ENCODE measurements at places on chromosomes 4 and X. TPM values are rescaled to one million over a fixed set of nuclear protein-coding genes. Genes with fewer than 3 reads are reported as not detected.

GRCh38 chrX:84144991-84145390 lies 43.0 kb downstream of the RPS6KA6 start:
- DNase-seq: no peak
- H3K4me3 ChIP-seq: no peak overlapping the region
- no peak overlapping the region for H3K27ac ChIP-seq
- no peaks in the 10 kb centered on the region for H3K4me1 ChIP-seq
- no peaks in the 10 kb centered on the region for H3K36me3 ChIP-seq

DNA sequence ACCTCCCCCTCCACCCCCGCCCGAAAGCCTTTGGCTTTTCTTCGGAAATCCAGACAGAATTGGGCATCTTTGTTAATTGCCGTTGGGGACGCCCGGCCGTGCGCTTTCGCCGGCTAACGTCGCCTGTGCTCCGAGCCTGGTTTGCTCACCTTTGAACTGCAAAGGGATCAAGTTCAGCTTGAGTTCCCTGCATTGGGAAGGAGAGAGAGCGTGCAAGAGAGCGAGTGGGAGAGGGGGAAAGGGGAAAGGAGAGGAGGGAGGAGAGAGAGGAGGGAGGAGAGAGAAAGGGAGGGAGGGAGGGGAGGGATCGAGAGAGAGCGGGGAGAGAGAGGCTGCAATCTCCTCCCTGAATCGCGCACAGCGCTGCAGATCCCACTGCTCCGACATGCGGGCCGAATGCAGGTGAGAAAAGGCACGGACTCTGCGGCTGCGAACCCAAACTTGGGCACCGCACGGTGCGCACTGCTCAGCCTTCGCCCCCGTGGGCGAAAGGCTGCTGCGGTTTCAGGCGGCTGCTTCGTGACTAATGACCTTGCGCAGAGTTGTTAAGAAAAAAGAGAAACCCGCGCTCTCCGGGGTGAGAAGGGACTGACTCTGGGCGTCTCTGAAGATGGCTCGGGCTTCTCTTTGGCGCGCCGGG lies at the start of gene PCDH7:
TSS of gene PCDH7 (plus strand) at position 349 of the 640 bp plus-strand sequence. CDS start 1,054 bp downstream, outside the sequence.
- H3K4me3 ChIP-seq: peak within 1 kb of the TSS; percentile 36
- no peaks in the 10 kb centered on the region for H3K4me1 ChIP-seq
- no peak within 1 kb of the TSS for H3K27ac ChIP-seq
- peaks cover 7% of the 10 kb centered on the region for H3K27me3 ChIP-seq
- no peaks in the 10 kb centered on the region for H3K36me3 ChIP-seq

GRCh38 chrX:44775726-44776125 lies 68.1 kb upstream of the DUSP21 start:
- H3K4me3 ChIP-seq: no peak overlapping the region
- no peaks in the 10 kb centered on the region for H3K27me3 ChIP-seq
- H3K4me1 ChIP-seq: no peaks in the 10 kb centered on the region
- no peak for DNase-seq
- no peak overlapping the region for H3K27ac ChIP-seq
- H3K36me3 ChIP-seq: no peaks in the 10 kb centered on the region

DNA sequence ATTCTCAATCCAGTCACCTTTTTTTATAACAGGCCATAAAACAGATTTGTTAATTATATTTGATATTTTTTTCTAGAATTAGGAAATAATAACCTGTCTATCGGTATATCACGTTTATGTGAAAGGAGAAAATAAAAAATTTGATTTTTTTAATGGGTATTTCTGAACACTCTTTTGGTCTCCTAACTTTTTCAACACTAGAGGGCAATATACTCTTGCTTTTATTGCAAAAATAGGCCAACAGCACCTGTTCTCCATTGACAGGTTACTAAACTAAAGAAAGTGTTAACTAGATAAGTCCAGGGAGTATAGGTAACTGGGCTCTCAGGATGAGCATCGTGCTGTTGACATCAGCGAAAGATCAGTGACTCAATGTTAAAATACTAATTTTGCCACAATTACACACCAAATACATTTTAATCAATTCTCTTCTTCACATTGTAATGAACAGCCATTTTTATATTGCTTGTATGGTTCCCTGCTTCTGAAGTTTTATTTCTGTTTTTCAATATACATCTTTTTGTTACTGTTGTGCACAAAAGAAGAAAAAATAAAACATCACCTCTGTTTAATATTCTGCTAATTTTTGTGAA lies 22.8 kb downstream of the NDST4 start:
- H3K4me1 ChIP-seq: no peaks in the 10 kb centered on the region
- DNase-seq: no peak
- no peaks in the 10 kb centered on the region for H3K27me3 ChIP-seq
- H3K36me3 ChIP-seq: no peaks in the 10 kb centered on the region
- no peak overlapping the region for H3K27ac ChIP-seq

DNA sequence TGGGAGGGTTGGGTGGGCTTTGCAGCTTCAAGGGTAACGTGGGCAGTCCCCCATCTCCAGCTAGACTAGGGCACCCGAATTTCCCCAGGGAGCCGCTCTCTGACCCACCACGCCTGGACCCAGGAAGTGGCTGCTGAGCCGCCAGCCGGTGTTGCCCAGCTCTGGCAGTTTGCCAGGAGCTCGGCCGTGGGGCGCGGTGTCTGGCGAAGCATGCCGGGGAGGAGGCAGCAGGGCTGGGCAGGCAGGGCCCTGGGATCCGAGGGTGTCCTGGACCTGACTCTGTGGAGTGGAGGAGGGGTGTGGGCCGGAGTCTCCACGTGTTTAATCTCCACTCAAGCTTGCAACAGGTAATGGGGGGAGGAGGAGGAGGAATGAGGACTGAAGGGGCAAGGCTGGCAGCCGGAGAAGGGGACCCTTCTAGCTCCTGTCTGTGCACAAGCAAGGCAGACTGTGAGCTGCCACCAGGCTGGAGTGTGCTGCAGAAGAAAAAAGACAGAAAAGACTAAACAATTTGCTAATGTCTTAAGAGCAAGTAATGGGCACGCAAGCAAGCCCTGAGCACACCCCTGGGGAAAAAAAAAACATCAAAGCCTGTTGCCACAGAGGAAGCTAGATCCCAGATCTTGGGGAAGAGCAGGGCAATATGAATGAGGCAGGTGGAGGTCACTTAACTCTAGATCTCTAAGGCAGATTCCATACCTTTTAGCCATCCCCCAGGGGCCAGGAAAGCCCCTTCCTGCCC lies 2.4 kb downstream of the LONRF3 start:
- no peaks in the 10 kb centered on the region for H3K36me3 ChIP-seq
- H3K4me1 ChIP-seq: no peaks in the 10 kb centered on the region
- peak overlapping the region; percentile 85 for H3K27ac ChIP-seq
- H3K27me3 ChIP-seq: no peaks in the 10 kb centered on the region

GRCh38 chr4:186772936-186773487 lies 49.4 kb upstream of the FAT1 start:
- no peak overlapping the region for H3K4me3 ChIP-seq
- DNase-seq: no peak
- H3K27me3 ChIP-seq: no peaks in the 10 kb centered on the region
- no peaks in the 10 kb centered on the region for H3K4me1 ChIP-seq
- H3K36me3 ChIP-seq: no peaks in the 10 kb centered on the region
- H3K27ac ChIP-seq: no peak overlapping the region

DNA sequence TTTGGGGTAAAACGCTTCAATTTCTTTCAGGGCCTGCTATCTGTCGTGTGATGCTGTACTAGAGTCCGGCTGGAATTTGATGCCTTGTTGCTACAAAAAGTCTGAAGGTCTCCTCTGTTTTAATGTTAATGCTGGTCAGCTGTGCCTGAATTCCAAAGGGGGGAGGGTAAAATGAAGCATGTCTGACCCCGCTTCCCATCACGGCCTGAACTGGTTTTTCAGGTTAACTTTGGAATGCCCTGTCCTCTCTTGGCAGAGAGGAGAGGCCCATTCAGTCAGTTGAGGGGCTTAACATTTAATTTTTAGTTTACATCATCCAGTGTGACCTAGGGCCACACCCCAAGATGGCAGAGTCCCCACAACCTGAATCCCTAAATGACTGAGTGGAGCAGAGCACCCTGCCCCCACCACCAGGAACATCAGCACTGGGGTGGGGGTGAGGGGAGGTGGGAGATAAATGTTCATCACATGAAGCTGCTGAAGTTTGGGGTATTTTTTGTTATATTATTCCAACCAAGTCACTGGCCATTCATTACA lies 47.9 kb upstream of the GPR78 start:
- DNase-seq: no peak
- no peak overlapping the region for H3K27ac ChIP-seq
- no peaks in the 10 kb centered on the region for H3K27me3 ChIP-seq
- H3K36me3 ChIP-seq: no peaks in the 10 kb centered on the region
- H3K4me3 ChIP-seq: no peak overlapping the region
- no peaks in the 10 kb centered on the region for H3K4me1 ChIP-seq

GRCh38 chrX:124093222-124093621 lies 131.7 kb downstream of the STAG2 start:
- no peak overlapping the region for H3K4me3 ChIP-seq
- no peak for DNase-seq
- H3K4me1 ChIP-seq: no peaks in the 10 kb centered on the region
- H3K36me3 ChIP-seq: no peaks in the 10 kb centered on the region
- no peaks in the 10 kb centered on the region for H3K27me3 ChIP-seq
- no peak overlapping the region for H3K27ac ChIP-seq

- DNase-seq: no peak
- H3K36me3 ChIP-seq: no peaks in the 10 kb centered on the region
- H3K4me1 ChIP-seq: no peaks in the 10 kb centered on the region
- H3K27me3 ChIP-seq: no peaks in the 10 kb centered on the region
Measured at GRCh38 chr4:173448103-173448502, 49.2 kb upstream of the SCRG1 start.

GRCh38 chrX:16185725-16186136 lies 18.4 kb downstream of the MAGEB17 start:
- no peak for DNase-seq
- no peak overlapping the region for H3K4me3 ChIP-seq
- no peaks in the 10 kb centered on the region for H3K27me3 ChIP-seq

DNA sequence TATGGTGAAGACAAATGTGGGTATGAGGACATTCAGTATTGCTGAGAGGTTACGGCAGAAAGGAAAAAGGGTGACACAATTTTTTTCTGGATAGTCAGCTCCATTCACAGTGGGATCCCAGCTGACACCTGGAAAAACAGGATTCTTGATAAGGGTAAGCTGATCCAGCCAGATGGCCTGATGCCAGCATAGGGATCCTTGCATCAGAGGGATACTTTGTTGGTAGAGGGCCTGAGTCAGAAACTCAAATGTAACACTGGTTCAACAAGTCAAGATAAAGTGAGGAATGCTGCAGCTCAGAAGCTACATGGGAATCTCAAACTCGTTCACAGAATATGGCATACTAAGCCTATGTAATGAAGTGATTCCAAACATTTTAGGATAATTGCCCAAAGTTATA lies 726.7 kb downstream of the C4orf33 start:
- DNase-seq: peak; percentile 13
- H3K4me3 ChIP-seq: no peak overlapping the region
- no peaks in the 10 kb centered on the region for H3K4me1 ChIP-seq
- H3K36me3 ChIP-seq: no peaks in the 10 kb centered on the region
- no peaks in the 10 kb centered on the region for H3K27me3 ChIP-seq
- H3K27ac ChIP-seq: no peak overlapping the region

DNA sequence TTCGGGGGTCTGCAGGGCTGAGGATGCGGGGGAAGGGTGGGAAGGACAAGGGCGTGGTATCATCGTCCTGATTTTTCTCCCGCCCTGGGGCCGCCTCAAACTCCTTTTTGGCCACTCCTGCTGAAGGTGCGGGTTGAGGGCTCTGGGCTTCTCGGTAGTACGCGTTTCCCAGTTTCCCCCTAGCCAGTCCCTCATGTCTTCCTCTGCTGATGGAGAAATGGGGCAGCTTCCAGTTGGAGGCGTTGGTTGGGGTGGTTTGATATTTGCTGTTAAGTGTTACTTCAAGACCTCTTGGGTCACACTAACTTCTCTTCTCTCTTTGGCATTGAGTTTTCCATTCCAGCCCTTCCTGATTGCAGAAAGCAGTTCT lies 482 bp downstream of the GSTCD start:
- H3K27me3 ChIP-seq: no peaks in the 10 kb centered on the region
- no peak for DNase-seq
- no peaks in the 10 kb centered on the region for H3K36me3 ChIP-seq

DNA sequence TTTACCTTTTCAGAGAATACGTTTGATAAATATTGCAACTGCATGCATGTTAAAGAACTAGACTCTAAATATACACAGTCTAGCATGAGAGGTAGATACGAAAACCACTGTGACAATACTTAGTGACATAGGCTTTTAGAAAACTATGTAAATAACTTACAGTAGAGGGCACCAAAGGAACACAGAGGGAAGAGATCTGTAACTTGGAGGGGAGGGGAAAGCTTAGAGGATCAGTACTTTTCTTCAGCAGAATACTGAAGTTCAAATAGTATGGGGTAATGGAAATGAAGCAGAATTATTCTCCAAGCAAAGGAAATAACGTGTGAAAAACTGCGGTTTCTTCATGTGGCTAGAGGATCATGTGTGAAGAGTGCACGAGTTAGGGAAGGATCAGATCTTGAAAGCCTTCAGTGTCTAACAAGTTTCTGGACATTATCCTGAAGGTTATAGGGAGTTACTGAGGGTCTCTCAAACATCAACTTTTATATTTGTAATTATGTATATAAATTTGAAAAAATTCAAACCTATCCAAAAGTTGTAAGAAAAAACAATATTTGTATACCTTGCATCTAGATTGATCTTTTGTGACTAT lies 264.3 kb downstream of the NPFFR2 start:
- no peaks in the 10 kb centered on the region for H3K27me3 ChIP-seq
- H3K4me3 ChIP-seq: no peak overlapping the region
- H3K36me3 ChIP-seq: no peaks in the 10 kb centered on the region
- H3K4me1 ChIP-seq: no peaks in the 10 kb centered on the region
- no peak overlapping the region for H3K27ac ChIP-seq

DNA sequence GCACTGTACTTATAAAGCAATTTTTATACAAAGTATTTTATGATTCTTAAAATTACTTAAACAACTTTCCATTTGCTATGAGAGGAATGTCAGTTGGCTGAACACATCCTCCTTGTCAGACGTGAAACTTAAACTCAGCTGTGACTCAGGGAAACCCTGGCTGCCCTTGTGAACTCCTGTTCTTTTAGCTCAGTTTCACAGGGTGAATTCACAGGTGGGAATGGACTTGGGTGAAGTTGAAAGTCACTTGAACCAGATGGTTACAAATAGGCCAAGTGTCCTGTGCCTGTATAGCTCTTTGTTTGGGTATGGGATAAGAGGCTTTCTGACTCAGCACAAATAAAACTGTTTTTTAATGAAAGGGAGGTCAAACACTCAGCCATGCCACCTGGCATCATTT lies 67.4 kb upstream of the FAM47B start:
- H3K4me3 ChIP-seq: no peak overlapping the region
- H3K27me3 ChIP-seq: no peaks in the 10 kb centered on the region
- H3K4me1 ChIP-seq: no peaks in the 10 kb centered on the region
- H3K27ac ChIP-seq: no peak overlapping the region
- H3K36me3 ChIP-seq: no peaks in the 10 kb centered on the region

Gene GRPR
- total RNA-seq: not detected

Gene DGAT2L6
- total RNA-seq: not detected

Gene STK26
- total RNA-seq: 2.8 TPM

Gene SPARCL1
- total RNA-seq: 10.2 TPM

Gene NKRF
- total RNA-seq: 4.0 TPM

Gene GSX2
- total RNA-seq: not detected

Gene ETDB
- total RNA-seq: not detected

Gene SSX2B
- not detected for total RNA-seq

Gene HCFC1
- 32.0 TPM for total RNA-seq

Gene SPACA5
- total RNA-seq: not detected

Gene RHOXF2
- not detected for total RNA-seq

Gene SLC7A11
- total RNA-seq: 1.5 TPM

Measured in right lobe of liver (tissue), 6 donors.